ENCODE measurements at places on chromosomes 16 and 17.

GRCh38 chr17:33012522-33013033 is 20.9 kb downstream of the SPACA3 start:
- no peak for DNase-seq

DNA sequence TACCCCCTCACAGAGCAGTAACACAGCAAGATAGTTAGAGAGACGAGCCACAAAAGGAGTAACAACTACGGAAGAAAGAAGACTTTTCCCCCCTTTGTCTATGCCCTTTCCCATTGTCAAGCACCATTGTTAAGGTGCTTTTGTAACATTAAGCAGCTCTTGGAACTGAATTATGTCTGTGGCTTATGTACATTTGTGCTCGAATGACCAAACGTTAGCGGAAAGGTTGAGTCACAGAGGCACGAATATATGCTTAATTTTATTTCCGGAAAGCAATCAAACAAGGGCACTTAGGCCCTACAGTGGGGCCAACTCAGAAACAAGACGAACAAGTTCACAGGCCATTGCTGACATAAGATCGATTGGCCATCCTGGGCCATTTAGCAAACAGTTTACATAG is 109.5 kb downstream of the ANKFN1 start:
- DNase-seq: no peak

DNA sequence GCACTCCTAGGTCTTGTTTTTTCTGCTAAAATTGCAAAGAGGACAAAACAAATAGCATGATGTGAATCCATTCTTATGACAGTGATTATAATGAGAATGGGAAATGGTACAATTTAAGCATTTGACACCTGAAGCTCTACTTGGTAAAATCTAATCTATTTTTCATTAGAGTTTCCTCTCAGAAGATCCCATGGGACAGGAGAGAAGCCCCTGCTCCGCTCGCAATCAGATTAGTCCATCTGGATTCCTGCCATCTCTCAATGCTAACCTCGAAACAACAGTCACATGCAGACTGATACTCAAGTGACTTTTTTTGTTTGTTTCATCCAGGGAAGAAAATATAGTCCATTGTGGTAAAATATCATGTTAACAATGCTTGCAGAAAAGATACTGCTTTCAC is 107.4 kb upstream of the TOM1L1 start:
- DNase-seq: no peak

DNA sequence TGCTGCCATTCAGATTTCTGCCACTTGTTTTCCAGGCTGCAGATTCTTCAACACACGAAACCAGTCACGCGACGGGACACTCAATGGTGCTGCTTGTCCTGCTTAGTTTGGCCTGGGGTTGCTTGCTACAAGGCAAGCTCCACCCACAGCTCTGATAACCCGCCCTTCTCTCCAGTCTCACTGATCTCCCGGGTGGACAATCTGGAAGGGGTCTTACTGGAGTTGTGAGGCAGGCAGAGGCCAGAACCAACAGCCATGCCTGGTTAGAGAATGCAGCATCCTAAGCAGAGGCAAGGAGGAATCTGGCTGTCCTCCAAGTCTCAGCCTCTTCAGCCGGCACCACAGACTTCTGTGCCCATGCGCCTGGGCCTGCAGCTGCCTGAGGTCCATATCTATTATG is 119.1 kb downstream of the KCNJ12 start:
- DNase-seq: no peak

GRCh38 chr16:27252206-27252585 is 16.4 kb downstream of the NSMCE1 start:
- no peak for DNase-seq

DNA sequence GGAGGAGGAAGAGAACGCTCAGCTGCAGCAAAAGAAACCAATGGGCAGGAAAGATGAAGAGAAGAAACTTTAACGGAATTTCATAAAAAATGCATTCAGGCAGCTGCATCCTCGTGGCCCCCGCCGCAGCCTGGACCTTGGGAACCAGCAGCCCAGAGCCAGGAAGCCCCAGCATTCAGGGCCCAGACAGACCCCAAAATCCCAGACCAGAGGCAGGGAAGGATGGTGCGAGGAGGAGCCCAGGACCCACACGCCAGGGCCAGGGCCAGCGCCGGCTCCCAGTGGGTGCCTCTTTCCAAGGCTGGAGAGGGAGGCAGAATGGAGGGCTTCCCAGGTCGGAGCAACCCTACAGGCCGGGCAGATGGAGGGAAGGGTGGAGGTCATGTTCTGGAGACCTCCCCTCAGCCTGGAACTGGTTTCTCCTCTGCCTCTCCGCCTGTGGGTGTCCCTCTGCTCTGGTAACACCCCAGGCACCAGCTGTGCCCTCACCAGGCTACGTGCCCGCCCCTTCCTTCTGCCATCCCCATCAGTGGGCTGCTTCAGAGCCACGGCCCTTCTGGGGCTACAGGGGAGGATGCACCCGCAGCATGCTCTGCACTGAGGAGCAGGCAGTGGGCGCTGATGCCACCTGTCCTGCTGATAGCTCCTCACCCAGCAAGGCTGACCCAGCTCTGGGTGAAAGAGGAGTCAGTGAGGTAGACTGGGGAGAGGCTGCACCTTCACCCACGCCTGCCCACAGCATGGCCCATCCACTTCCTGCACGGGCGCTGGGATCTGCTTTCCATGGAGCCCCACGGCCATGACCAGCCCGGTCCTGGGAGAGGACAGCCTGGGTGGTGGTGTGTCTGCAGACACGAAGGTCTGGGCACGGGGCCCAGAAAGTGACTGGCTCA is 1.2 kb upstream of the MIF4GD start:
- no peak for DNase-seq

DNA sequence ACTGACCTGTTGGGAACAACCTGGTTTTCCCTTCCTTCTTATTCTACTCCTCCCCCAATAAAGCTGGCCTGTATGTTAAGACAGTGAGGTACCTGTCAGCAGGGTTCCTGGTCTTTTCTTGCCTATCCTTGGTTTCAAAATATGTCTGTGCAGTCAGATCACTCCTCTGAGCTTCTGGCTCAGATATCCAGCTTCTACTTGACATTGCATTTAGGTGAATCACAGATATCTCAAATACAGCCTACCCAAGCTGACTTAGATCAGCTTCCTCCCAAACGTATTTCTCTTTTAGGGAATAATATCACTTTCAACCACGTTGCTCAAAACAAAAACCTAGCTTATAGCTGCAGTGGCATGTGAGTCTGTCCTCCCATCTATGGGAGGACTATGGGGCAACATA is 48.7 kb downstream of the TEX14 start:
- DNase-seq: no peak

- peak; percentile 56 for DNase-seq
These were observed 20.8 kb downstream of the NPRL3 start for GRCh38 chr16:117379-118365.

- DNase-seq: no peak
These were observed 91.4 kb upstream of the TBX2 start for GRCh38 chr17:61307905-61308886.

- DNase-seq: no peak
These were observed 805 bp upstream of the TANC2 start for GRCh38 chr17:62965174-62965685.

DNA sequence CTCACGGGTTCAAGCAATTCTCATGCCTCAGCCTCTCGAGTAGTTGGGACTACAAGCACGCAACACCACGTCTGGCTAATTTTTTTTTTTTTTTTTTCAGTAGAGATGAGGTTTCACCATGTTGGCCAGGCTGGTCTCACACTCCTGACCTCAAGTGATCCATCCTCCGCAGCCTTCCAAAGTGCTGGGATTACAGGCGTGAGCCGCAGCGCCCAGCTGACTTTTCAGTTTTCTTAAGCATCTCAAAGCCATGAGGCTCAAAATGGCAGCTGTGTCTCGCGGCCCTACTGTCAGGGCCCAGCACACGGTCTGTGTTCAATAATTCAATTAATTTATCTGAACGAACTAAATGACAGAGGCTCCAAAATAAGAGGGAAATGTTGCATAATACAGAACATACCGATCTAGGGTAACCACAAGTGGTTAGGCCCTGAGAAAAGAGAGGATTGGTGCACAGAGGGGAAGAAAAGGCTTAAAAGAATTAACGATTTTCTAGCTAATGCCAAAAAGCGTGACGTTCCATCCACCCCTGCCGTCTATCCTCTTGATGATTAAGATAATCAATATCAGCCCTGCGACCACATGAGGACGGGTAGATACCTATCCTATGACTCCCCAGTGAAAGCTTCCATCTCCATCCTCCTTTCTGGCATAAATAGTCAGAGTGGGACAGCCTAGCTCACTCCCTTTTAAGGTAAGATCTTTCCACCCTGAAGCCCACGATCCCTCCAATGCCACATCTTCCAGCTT is 136.9 kb downstream of the SLC39A11 start:
- DNase-seq: no peak

DNA sequence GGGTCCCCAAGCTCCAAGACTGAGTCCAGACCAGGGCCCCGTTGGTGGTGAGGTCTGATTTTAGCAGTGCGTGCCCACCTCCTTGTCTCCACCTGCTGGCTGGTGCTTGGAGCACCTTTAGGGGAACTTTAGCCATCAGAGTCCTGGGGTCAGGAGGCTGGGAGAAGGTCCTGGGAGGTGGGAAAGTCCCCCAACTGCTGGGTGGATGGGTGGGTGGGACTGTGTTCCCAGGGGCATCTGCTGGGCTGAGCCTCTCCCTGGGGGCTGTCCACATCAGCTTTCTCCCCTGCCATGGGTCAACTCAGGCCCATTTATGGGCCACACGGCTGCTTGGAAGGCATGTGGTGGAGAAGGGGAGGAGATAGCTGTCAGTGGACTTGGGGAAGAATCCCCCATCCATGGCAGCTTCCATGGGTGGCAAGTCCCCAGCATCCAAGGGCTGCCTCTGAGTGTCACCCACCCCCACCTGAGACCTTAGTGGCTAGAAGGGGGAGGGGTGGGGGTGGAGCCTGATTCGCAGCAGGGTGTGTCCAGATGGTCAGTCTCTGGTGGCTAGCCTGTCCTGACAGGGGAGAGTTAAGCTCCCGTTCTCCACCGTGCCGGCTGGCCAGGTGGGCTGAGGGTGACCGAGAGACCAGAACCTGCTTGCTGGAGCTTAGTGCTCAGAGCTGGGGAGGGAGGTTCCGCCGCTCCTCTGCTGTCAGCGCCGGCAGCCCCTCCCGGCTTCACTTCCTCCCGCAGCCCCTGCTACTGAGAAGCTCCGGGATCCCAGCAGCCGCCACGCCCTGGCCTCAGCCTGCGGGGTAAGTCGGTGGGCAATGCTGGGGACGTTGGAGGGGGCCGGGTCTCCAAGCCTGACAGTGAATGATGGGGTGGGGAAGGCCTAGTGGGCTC is at the start of gene TRPV2:
TSS of gene TRPV2 (plus strand) at position 541 of the 894 bp plus-strand sequence. CDS start 2,098 bp downstream, outside the sequence.
- DNase-seq: no peak

DNA sequence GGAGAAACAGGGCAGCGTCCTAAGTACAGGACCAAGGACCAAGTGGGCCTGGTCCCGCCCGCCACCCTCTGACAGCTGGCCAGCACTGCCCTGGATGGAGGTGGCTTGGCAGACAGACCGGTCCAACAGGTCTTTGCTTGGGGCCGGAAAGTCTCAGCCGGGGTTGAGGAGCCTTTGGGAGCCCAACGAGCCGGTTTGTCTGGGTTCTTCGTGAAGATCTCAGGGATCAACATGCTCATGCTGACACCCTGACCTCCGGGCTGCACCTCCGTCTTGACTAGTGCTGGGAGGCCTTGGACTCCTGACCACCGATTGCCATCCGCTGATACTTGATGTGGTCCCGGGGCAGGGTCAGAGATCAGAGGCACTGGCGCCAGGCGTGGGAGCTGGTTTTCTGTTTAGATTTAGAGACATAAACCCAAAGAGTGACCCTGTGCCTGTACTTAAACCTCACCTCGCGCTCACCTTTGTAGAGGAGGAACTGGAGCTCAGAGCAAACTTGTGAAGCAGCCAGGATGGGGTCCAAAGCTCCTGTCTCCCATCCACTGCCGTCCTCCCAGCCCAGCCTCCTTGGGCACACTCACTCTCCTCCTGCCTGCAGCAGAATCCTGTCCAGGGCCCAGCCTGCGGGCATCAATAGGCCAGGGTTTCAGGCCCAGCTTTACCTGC is 92.1 kb upstream of the GSE1 start:
- no peak for DNase-seq

DNA sequence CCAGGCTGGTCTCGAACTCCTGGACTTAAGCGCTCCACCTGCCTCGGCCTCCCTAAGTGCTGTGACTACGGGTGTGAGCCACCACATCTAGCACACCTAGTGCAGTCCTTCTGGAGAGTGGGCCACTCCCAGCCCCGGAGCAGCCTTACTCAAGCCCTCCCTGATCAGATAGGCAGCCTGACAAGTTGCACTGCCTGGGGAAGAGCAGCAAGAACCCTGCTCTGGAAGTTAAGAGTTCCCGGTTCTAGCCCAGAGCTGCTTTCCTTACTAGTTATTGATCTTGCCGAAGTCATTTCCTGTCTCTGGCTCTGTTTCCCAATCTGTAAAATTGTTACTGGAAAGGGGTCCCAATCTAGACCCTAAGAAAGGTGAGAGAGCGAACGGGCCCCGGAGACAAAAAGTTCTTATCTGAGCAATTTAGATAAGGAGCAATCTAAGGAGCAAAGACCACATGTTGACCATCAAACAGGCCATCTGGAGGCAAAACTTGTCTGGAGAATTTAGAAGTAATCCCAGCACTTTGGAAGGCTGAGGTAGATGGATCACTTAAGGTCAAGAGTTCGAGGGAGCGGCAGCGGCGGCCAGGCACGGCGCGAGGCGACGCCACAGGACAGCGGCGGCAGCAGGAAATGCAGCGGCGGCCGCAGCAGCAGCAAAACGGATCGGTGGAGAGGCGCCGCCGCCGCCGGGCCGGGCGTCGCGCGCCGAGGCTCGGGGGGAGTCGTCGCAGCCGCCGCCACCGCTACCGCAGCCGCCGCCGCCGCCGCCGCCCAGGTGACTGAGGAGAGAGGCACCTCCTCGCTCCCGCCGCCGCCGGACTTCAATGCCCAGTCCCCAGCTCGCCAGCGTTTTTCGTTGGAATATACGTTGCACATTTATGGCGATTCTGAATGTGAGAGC is 4.3 kb upstream of the NAGLU start:
- DNase-seq: peak; percentile 32

GRCh38 chr17:4908711-4909496 is 6.0 kb upstream of the CHRNE start:
- peak; percentile 55 for DNase-seq

GRCh38 chr17:83055911-83056582 is 23.4 kb upstream of the METRNL start:
- DNase-seq: no peak

DNA sequence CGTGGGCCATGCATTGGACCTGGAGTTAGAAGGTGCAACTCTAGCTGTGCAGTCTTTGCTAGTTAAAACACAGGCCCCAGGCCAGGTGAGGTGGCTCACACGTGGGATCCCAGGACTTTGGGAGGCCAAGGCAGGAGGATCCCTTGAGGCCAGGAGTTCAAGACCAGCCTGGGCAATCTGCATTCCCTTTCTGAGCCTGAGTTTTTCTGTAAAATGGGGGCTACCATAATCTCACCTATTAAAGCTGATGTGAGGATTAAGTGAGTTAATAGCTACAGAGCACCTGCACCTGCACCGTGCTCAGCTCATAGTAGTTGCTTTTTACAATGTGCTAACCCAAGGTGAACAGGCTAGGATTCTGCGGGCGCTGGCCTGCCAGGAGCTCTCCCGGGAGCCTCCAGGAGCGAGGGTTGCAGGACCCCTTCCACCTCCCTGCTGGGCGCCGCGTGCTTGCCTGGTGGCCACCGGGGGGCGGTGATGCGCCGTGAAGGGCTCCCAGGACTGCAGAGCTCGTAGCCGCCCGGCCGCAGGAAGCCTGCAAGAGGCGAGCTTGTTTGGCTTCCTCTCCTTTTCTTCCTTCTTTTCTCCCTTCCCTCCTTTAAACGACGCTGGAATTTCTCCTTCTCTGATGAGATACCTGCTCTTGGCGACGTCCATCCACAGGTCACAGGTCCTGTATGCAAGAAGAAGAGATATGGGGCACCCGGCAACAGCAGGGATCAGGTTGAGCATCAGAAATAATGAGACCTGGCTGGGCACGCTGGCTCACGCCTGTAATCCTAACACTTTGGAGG is 51.3 kb downstream of the ZFP90 start:
- DNase-seq: peak; percentile 51

All from activated T-cell treated with anti-CD3 and anti-CD28 coated beads for 1 hour (primary cell).